ENCODE measurements at places on chromosomes 13 and 19.

GRCh38 chr13:40130871-40131636 is 475.6 kb downstream of the COG6 start:
- no peak for DNase-seq

GRCh38 chr19:38252941-38253691 is 3.1 kb downstream of the PPP1R14A start:
- DNase-seq = no peak

- DNase-seq = no peak
Measured at GRCh38 chr13:104098421-104098820, 1032.2 kb upstream of the SLC10A2 start.

GRCh38 chr13:40878321-40878720 is 88.9 kb downstream of the SLC25A15 start:
- DNase-seq = no peak

GRCh38 chr13:107277911-107278310 is 710.0 kb upstream of the ARGLU1 start:
- DNase-seq = no peak

DNA sequence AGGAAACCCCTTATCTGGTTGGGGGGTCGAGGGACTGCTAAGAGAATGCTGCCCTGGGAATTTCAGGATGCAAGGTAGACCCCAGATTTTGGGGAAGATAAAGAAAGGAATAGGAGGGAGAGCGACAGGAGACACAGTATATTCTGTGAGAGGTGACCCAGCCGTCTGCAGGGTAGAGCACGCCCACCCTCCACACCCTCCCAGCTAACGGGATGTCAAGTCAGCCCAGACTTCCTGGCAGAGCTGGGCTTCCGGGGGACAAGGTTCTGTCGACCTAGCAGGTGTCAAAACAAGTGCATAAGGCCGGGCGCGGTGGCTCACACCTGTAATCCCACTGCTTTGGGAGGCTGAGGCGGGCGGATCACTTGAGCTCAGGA is 695 bp upstream of the PRR36 start:
- no peak for DNase-seq

DNA sequence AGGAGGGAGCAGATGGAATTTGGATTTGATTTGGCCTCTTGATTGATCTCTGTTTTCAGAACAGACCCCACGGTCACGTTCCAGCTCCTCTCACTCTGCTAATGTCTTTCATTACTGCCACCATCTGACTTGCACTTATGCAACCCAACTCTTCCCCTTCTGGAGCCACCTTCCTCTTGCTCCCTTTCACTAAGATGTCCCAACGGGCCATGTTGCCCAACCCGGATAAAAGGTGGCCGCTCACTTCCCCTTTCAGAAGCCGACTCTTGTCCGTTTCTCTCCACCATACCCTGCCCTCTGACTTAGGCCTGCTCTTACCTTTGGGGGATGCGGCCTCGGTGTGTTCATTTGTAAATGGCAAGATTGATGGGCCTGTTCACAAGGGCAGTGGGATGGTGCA is 27.4 kb upstream of the CYP4F8 start:
- DNase-seq = no peak

DNA sequence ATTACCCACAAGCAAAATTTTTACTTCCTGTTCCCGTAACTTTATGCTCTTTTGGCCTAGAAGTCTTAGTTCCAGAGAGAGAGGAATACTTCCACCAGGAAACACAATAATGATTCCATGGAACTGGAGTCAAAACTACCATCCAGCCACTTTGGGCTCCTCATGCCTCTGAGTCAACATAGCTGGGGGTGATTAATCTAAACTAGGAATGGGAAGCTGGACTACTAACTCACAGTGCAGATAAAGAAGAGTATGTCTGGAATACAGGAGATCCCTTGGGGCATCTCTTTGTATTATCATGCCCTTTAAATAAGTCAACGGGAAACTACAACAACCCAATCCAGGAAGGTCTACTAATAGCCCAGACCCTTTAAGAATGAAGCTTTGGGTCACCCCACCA is 8.9 kb upstream of the ELF1 start:
- DNase-seq = no peak

DNA sequence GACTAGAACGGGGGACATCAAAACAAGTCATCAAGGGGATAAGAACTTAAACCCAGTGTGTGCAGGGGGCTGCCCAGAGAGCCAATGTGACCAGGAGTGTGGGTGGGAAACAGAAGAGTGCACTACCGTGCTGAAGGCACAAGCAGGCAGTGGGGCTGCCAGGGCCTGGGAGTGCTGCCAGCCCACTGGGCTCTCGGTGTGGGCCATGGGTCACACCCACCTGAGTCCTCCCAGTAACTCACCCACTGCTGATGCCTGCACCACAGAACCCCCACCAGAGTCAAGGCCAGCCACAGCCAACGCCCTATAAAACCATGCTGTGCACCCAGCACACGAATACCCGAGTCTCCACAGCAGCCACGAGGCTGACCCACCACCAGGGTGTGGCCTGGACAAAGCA is 8.5 kb downstream of the MED26 start:
- no peak for DNase-seq

DNA sequence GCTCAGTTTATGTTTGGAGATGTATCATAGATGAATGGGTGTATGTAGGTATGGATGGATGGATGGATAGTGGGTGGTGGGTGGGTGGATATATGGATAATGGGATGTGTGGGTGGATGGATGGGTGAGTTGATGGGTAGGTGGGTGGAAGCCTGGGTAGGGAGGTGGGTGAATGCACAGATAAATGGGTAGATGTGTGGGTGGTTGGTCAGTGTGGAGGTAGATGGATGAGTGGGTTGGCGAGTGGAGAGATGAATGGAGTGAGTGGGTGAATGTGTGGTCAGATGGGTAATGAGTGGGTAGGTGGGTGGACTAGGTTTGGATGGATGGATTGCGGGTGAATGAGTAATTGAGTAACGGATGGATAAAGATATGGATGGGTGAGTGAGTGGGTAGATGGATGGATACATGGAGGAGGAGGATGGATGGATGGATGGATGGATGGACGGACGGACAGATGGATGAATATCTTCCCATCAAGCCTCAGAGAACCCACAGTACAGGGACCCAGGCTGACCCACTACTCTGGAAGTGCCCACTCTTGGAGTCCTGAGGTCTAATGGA is 13.4 kb downstream of the MEIS3 start:
- no peak for DNase-seq

GRCh38 chr19:34269968-34270621 is 15.7 kb downstream of the GARRE1 start:
- peak; percentile 32 for DNase-seq

- no peak for DNase-seq
Measured at GRCh38 chr13:31427151-31428100, 227.7 kb downstream of the B3GLCT start.

GRCh38 chr13:42812316-42812715 is 30.9 kb downstream of the FAM216B start:
- no peak for DNase-seq

DNA sequence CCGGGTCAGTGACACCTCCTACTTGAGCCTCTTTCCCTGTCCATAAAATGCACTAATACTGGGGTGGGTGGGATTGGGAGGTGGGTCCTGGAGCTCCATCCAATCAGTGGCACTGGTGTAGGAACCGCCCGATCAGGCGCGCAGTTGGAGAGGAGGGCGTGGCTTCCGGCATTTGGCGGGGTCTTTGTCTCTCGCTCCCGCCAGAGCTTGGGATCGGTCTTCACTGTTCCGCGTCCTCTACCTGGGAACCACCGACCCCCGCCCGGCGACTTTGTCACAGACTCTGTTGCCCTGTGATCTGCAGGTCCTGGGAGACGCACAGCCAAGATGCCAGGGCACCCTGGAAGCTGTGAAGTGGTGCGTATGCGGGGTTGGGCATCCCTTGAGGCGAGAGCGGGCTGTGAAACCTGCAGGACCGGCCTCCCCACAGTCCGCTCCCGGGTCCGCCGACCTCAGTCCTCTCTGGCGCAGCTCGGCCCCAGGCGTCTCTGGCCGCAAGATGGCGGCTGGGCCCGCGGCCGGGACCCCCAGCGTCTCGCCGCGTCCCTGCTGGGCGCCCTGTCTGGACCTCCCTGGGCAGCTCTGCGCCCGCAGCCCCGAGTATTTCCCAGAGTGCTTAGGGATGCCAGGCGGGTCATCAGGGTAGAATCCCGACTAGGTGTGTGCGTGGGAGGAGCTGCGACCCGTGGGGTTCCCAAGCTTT is 41.6 kb upstream of the ZNF730 start:
- DNase-seq = no peak

DNA sequence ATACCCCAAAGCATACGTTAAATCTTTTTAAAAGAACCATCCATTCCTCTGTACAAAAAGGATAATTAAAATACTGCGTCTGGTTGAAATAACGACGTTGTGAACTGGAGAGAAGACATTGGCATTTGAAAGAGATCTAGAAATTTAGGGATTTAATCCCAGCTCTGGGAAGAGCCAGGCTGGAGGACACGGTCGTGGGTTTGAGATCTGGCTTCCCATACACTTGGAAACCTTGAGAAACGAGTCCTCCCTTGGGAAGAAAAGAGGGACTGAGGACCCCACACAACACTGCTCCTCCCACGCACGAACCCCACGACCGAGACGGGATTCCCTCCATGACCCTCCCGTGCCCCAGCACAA is 625 bp downstream of the ZNF709 start:
- DNase-seq = no peak

- DNase-seq = no peak
Measured at GRCh38 chr13:28984326-28984725, 164.2 kb downstream of the MTUS2 start.

- no peak for DNase-seq
Measured at GRCh38 chr13:108558489-108558888, 70.9 kb upstream of the MYO16 start.

DNA sequence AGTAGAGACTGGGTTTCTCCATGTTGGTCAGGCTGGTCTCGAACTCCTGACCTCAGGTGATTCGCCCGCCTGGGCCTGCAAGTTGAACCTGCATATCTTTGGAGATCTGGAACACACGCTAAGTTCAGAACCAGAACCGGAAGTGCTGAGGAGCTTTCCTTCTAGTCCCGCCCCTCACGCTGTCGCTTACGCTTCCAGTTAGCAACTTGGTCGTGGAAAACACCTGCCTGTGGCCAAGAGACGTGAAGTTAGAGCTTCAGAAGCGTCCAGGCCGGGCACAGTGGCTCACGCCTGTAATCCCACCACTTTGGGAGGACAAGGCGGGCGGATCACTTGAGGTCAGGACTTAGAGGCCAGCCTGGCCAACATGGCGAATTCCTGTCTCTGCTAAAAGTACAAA is 15.0 kb upstream of the ZNF57 start:
- DNase-seq = no peak
